ENCODE measurements at places on chromosomes 5 and 9.
A peak's percentile ranks its signal among the peaks of the same experiment; 100 is the strongest.

- no peak for DNase-seq
These were observed 478.1 kb upstream of the CDH9 start for GRCh38 chr5:27516437-27516836.

DNA sequence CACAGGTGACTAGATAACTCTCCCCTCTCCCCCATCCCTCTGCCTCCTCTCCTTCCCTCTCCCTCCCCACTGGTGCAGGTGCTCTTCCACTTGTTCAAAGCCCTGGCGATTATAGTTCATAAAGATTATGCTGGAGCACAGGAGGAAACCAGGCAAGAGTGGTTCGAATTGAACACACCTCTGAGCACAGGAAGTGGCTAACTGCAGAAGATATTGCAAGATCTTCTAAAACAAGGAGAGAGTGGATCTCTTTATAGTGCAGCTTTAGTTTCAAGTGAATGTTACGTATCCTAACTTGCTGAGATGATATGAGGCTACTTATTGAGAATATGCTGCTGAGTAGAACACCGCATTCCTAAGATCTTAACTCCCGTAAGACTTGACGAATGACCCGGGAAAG is 178.4 kb downstream of the GOLPH3 start:
- no peak for DNase-seq

- DNase-seq = no peak
These were observed 100.4 kb downstream of the SGCD start for GRCh38 chr5:156427315-156427714.

DNA sequence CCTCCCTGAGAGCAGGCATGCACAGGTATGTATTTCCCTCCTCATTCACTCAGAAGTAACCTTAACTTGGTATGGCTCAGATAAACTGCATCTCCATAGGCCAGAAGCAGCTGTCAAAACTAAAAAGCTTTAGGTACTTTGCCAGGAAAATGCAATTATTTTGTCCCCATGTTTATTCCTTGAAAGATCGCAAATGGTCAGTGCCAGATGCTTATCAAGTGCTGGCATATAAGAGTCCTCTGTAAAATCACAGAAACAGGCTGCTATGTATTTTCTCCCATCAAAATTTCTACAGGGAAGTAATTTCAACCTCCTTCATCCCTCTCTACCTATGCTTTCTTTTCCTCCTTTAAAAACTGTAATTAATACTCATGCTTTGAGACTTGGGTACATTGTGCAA is 12.7 kb downstream of the PCDHAC2 start:
- DNase-seq = no peak

GRCh38 chr9:71250581-71250980 is 129.2 kb upstream of the TRPM3 start:
- no peak for DNase-seq

- DNase-seq = no peak
These were observed 32.7 kb downstream of the UBE2D2 start for GRCh38 chr5:139593716-139594319.

GRCh38 chr5:69129413-69129812 is 35.6 kb downstream of the SLC30A5 start:
- DNase-seq = no peak

GRCh38 chr9:111633389-111633736 is 2.2 kb downstream of the DNAJC25 start:
- no peak for DNase-seq

- DNase-seq = no peak
These were observed 30.7 kb downstream of the SEMA4D start for GRCh38 chr9:89467278-89467625.

GRCh38 chr5:35876922-35877321 is 20.2 kb downstream of the IL7R start:
- DNase-seq = no peak

DNA sequence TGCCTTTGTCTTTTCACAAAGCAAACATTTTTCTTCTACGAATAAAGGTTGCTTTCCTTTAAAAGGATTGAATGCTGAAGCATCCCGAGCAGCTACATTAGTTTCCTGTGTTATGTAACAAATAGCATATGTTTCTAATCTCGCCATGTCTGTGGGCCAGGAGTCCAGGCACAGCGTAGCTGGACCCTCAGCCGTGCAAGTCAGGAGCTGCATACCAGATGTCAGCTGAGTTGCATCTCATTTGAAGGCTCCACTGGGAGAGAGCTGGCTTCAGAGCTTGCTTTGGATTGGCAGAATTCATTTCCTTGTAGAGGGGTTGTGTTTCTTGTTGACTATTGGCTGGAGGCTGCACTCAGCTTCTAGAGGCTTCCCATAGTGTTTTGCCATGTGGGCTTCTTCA is 16.0 kb upstream of the GOLPH3 start:
- no peak for DNase-seq

- peak; percentile 21 for DNase-seq
These were observed 8.0 kb upstream of the FXN start for GRCh38 chr9:69027355-69028097.

DNA sequence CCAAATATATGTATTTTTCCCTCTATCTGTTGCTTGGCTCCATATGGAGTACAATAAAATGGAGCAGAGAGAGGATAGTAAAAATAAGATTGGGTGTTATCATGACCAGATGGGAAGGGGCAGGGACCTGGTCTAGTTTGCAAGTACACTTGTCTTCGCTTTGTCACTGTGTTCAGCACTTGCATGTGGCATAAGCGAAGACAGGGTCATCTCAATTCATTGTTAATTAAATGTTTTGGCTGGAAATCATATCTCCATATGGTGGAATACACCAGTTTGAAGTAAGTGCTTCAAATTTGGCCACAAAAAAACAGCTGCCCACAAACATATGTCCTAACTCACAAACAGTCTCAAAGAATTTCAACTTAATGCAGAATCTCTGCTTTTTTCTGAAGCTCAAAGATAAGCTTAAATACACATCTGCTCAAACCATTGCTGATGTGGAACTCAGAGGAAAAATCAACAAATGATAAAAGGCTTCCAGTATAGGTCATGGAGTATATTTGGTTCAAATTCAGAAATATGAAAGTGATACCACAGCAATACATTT is 865.4 kb downstream of the TLE4 start:
- no peak for DNase-seq

- no peak for DNase-seq
These were observed 30.5 kb upstream of the UBAP2 start for GRCh38 chr9:34079181-34079580.

- no peak for DNase-seq
These were observed 13.9 kb downstream of the C9orf50 start for GRCh38 chr9:129607027-129607387.

DNA sequence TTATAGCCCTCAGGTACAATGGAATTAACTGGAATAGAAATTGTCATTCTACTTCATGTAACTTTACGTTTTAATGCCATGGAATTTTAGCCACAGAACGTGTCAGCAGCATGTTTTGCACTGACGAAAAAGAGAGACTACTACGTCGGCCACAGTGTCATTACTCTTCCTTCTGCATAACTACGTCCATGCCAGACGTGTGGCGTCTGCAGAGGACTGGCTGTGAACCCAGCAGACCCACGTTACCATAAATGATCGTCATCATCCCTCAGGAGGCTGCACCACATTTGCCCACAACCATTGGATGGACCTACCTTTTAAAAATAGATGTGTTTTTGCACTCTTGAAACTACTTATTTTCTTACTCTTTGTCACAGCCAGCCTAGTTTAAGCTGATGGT is 63.8 kb upstream of the ATG10 start:
- no peak for DNase-seq

DNA sequence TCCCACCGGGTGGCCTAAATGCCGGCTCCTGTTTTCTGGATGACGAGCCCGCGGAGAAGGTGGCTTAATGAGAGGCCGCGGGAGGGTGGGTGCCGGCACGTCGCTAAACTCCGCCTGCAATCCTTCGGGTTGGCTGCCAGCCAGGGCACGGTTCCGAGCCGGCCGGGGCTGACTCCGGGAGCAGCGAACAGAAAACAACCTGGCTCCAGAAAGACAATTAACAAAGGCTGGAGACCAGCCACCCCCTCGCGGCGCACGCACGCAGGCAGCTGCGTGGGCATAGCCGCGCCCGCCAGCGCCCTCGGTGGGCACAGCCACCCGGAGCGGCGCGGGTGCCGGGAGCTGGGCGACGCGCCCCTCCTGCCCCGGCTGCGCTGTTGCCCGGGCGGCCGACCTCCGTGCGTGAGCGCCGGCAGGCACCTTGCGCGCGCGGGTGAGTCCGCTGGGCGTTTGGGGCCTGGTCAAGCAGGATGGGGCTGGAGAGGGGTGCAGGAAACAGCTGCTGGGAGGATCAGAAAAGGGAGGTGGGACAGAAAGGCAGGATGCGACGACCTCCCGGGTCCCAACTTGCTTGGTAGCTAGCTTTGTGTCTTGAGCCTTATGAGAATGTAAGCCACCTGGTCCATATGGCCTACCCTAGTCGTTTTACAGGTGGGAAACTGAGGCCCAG is at the start of gene ARHGEF37:
TSS of gene ARHGEF37 (plus strand) at position 307 of the 670 bp plus-strand sequence. CDS start 16,272 bp downstream, outside the sequence.
- DNase-seq = peak; percentile 27

DNA sequence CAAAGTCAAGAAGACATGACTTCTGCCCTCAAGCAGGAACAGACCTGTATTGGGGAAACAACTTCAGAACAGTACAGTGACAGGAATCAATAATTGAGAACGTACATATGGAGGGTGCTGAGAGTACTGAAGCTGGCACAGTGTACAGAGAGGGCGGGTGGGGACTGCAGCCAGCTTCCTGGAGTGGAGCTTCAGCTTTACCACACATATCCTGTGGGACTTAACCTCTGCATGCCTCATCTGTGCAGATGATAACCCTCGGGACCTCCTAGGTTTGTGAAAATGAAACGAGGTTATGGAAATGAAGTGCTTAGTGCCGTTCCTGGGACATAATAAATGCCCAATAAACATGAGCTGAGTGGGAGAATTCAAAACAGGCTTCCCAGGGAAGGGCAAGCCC is 22.1 kb upstream of the RARS1 start:
- DNase-seq = no peak

DNA sequence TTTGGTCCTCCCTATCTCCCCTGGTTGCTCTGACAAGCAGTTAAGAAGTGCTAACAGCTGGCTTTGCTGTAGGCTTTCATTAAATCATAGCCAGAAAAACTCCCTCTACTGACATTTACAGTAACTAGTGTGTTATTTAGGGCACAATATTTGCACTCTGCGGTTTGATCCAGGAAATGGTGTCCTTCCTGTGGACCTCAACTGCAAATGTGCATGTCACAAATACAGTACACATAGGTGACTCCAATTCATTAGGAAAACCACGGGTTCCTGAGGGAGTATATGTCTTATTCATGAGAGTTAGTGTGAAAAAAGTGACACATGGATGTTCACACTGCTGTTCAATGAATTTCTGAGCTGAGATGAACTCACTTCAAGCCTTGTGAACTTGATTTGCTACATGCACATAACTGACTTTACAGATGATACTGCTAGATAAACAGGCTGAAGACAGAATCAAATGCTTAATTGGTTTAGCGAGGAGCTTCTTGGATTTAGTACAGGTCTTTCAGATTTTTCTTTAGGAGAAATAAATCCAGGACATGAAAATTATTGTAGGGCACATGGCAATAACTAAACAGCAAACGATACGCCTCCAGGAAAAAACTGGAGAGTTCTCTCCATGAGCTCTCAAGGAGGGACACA is 281.5 kb downstream of the EFNA5 start:
- no peak for DNase-seq

DNA sequence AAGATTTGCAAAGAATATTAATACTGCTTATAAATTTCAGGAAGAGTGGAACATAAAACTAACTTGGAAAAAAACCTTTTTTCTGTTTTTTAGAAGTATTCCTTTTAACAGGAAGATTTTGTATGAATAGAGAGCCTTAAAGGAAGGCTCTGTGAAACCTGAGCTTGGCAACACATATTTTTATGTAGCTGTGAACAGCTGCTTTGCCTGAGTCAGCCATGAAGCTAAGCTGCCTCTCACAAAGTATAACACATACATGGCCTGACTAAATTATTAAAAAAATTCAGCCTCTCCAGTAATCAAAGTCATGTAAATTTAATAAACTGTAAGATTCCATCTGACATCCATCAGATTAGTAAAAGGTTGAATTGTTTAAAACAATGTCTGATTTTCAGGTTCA is 547.5 kb downstream of the ELAVL2 start:
- no peak for DNase-seq

GRCh38 chr9:32899761-32900160 is 101.7 kb downstream of the APTX start:
- no peak for DNase-seq

- DNase-seq = no peak
These were observed 194.3 kb downstream of the SMARCA2 start for GRCh38 chr9:2209400-2209799.

GRCh38 chr9:91150998-91151717 is 210.6 kb downstream of the AUH start:
- DNase-seq = no peak

DNA sequence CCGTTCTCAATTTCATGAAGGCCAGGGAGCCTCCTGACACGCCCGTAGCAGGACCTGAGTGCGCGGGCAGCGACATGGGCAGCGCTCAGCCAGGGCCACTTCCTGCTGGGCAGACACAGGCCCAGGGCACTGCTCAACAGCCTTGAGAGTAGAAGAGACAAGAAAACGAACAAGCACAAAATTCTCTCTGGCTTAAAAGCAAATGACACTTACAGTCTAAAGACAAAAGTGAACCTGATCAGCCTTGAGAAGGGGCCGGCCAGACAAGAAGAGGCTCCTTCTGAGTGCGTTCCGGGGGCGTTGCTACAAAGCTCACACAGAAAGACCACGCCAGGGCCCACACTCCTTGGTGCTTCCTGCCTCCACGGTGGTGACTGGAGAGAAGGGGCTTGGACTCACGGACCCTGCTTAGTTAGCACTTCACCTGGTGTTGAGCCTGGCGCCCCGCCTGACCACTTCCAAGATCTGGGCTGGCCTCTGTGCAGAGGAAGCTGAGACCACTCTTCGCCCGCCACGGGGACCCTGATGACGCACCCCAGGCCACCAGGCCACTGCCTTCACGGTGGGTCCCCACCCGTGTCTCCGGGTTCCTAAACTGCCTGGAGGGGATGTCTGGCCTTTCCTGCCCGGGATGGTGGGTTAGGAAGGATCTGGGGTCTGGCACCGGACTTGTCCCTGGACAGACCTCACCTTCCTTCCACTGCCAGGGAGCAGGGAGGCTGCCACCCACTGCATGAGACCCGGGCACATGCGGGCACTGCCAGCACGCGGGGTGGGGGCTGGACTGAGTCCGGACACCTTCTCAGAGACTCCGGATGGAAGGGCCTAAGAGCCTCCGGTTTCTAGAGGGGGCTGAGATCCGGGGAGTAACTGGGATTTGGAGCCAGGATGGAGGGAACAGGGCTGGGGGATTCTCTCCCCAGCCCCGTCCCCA is 1.3 kb downstream of the SLC12A7 start:
- DNase-seq = no peak

DNA sequence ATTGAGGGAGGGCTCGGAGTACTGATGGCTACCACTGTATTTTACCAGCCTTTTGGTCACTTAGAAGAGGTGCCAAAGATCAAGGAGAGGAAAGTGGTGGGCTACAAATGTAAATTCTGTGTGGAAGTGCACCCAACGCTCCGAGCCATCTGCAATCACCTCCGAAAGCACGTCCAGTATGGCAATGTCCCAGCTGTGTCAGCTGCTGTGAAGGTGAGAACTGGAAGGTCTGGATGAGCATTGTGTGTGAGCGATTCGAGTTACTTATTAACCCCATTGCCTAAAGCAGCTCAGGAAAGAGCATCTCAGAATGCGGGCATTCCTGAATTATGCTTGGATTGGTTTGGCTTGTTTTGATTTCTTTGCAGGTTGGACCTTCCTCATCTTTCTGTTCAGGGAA is 67.5 kb downstream of the ZNF462 start:
- DNase-seq = no peak

Data from stimulated activated CD4-positive, alpha-beta T cell treated with anti-CD3 and anti-CD28 coated beads, TNF-alpha, amount 100 ng/mL, for 48 hours (primary cell).